ENCODE measurements at places on chromosomes 2 and 18. TPM values are rescaled to one million over a fixed set of nuclear protein-coding genes. Genes with fewer than 3 reads are reported as not detected.

IL1B gene
- total RNA-seq = not detected

CD302 gene
- 58.1 TPM for total RNA-seq

CLEC4F gene
- 2.6 TPM for total RNA-seq

TBR1 gene
- not detected for total RNA-seq

IL1F10 gene
- total RNA-seq = not detected

KCTD1 gene
- 1.2 TPM for total RNA-seq

EIF2AK3 gene
- total RNA-seq = 15.3 TPM

KCNG3 gene
- total RNA-seq = 0.41 TPM

ACADL gene
- total RNA-seq = 4.4 TPM

GALNT3 gene
- 0.29 TPM for total RNA-seq

IL1RL2 gene
- total RNA-seq = not detected

FAM237A gene
- not detected for total RNA-seq

ARL4C gene
- 15.6 TPM for total RNA-seq

GRCh38 chr2:216649574-216649973, 16.4 kb downstream of the IGFBP2 start:
- DNase-seq = no peak

DNA sequence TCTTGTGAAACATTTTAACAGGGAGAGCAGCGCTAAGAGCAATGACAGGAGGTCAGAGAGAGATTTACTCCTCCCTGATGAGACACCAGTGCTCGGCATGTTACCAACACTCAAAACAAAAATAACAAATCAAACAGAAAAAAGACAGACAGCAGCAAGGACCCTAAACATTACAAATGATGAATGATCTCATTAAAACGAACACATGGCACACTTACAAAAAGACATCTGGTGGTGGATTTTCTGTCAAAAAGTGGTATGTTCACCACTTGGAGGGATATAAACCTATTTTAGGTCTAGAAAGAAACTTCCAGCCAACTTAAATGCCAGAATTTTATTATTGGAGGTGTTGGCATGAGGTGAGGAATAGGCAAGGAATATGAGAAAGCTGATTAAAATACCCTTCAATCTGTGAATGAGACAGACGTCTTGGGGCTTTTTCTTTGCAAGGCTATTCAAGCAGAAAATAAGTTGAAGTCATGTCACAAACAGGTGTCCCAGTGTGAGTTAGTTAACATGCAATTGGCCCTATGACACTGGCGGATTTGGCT, 112.8 kb downstream of the PRELID3A start:
- peak; percentile 21 for DNase-seq

DNA sequence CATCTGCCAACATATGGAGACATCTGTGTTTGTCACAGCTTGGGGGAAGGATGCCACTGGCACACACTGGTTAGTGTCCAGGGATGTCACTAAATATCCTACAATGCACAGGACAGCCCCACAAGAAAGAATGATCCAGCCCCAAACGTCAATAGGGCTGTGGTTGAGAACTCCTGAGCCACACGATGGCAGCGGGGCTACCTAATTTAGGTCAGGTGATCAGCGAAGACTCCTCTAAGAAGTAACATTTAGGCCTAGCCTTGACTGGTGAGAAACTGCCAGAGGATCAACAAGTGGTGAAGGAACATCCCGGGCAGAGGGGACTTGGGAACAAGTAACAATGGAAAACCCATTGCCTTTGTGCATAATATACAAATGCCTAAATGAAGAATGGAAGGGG, 5.0 kb upstream of the TGIF1 start:
- no peak for DNase-seq

DNA sequence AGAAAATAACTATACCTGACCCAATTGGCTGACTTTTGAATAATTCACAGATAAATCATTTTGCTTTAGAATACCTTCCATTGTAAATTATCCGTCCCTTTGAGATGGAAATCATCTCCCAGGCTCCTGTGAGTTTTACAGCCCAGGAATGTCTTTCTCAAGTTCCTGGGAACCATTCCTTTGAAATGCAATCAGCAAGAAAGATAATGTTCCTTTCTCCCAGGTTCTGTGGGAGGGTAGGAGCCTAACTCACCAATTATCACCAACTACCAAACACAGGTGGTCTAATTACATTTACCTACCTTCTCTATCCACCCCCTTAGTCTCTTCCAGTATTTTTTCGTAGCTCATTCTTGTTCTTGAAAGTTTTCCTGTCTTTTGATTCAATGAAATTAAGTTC, 1016.0 kb downstream of the SOCS6 start:
- no peak for DNase-seq

GRCh38 chr2:175903384-175903936, 98.6 kb downstream of the LNPK start:
- no peak for DNase-seq

DNA sequence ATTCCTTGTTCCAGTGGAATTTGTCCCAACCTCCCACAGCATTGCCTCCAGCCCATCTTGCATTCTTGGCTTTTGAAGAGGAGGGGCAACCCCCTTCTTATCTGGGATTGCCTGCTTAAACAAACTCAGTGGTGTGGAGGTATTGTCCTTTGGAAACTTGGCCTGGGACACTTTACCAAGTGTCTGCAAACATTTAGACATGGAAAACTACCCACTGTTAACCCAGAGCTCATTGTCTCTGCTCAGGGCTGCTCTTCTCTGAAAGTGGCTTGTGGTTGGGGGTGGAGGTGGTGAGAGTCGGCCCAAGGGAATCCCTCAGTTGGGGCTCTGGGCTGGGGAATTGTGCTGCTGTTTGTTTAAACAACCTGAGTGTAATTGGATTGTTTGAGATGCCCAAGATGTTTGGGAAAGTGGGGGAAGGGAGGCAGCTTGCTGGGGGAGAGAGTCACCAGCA, 178.3 kb upstream of the GATA6 start:
- no peak for DNase-seq

- no peak for DNase-seq
Observed at GRCh38 chr18:72808680-72809079, 59.1 kb downstream of the NETO1 start.

DNA sequence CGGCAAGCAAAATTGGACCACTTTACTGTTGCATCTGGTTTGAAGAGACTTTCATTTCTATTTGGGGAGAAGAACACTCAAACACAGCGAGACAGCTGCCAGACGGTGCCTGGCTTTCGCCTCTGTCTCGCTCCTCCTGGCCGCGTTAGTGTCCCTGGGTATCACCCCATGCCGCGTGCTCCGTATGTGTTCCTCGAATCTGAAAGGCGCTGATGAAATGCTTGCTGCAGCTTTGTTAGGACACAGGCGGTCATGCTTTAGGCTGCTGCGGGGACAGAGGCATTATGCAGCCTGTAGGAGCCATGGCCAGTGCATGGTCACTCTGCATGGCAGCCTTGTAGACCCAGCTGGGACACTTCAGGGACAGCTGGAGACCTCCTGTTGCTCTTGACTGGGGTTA, 53.9 kb downstream of the LDLRAD4 start:
- no peak for DNase-seq

- DNase-seq = no peak
Observed at GRCh38 chr2:222643134-222643533, 12.8 kb downstream of the FARSB start.

- DNase-seq = no peak
Observed at GRCh38 chr2:184186436-184186835, 411.9 kb upstream of the ZNF804A start.

DNA sequence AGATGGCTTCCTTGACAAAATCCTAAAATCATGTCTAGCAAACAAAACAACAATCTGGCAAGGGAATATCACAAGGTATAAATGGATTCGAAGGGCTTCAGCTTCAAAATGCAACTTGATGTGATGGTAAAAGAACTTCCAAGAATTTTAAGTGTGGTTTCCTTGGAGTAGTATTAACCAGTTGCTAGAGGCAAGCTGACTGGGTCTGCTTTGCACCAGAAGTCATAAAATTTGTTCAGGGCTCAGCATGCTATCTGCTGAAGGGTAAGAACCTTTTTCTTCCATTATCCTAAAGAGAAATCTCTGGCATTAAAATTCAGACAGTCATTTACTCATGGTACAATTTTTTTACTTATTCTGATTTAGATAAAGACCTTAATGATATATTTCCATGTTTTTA, 516.7 kb downstream of the TXNL1 start:
- no peak for DNase-seq

GRCh38 chr18:25019931-25020330, 332.0 kb downstream of the ZNF521 start:
- DNase-seq = no peak

DNA sequence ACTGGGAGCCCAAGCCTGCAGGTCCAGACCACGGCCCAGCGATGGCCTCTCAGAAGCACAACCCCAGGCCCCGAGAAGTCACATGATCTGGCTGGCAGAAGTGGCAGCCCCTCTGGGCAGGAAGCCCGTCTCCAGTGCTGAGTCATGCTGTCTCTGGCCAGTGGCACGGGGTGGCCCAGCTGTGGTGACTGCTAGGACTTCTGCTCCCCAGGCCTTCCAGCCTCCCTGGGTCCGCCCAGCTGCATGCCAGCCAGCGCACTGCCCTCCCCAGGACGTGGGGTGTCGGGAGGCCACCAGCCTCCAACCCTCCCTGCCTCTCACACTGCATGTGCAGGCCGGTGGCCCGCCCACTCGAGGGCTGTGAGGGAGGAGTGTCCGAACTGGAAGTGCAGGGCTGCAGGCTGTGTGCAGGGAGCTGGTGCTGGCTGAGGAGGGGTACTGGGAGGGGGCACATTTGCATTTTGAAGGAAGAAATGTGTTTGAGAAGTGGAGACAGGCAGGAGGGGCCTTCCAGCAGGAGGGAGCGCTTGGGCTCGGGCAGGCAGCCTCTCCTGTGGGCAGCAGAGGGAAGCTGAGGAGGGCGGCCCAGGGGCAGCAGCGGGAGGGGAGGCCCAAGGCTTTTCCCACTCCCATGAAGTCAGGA, 17.0 kb upstream of the HPCAL1 start:
- peak; percentile 57 for DNase-seq

GRCh38 chr2:142944264-142944663, 66.8 kb downstream of the KYNU start:
- no peak for DNase-seq

DNA sequence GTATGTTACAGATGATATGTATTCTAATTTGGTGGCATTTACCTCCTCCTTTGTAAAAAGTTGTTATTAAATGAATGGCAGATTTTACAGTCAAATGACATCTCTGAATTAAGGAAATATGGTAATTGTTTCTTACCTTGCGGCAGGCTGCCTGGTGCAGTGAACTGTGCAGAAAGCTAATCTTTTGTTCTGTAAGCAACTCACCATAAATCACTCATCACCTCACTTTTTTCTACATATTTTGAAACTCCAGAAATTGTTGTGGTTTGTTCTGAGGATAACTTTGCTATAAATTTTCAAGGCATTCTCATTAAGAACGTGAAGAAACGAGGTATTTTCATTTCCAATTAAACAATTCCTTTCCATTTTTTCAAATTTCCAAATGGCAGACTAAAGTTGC, 52.7 kb downstream of the ST6GAL2 start:
- DNase-seq = no peak

- DNase-seq = no peak
Observed at GRCh38 chr2:197809064-197809463, 4.7 kb downstream of the PLCL1 start.

GRCh38 chr2:43123981-43124686, 102.3 kb downstream of the ZFP36L2 start:
- no peak for DNase-seq

DNA sequence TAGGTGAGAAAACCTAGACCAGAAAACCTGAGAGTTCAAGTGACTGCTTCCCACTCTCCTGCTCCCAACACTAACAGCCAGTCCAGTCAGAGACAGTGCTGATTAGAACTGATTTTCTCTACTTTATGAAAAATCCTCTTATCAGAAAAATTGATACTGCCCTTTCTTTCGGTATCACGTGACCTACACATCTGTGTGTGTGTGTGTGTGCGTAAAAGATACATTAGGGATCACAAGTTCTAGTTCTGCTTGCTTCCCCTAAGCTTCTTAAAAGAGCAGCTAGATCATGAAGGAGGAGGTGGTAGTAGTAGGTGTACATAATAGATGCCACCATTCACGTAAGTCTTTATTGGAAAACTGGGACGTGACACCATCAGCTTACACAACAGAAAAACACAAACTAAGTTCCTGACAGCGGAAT, 1.5 kb downstream of the ARL5A start:
- DNase-seq = no peak

DNA sequence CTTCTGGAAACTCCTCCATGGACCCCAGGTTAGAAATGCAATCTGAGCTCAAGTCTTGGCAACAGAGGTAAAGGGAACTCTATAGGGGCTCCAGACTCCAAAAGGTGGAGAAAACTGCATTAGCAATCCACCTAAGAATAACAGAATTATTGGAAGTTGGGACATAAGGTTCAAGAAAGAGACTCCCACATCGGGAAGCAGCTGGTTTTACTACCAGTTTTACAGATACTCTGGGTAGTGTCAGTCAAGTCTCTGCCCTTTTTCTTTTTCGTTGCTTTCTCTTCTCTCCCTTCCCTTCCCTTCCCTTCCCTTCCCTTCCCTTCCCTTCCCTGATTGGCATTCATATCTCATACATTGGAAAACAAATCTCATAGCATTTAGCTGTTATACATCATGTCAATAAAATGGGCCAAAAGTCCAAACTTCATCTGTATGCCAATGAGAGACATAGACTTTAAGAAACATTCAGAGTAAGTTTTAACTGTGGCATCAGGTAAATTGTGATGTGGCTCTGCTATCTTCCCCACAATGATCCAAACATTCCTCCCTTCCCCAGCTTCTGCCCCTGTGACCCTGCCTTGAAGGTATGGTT, 166.7 kb downstream of the KCNE4 start:
- no peak for DNase-seq

DNA sequence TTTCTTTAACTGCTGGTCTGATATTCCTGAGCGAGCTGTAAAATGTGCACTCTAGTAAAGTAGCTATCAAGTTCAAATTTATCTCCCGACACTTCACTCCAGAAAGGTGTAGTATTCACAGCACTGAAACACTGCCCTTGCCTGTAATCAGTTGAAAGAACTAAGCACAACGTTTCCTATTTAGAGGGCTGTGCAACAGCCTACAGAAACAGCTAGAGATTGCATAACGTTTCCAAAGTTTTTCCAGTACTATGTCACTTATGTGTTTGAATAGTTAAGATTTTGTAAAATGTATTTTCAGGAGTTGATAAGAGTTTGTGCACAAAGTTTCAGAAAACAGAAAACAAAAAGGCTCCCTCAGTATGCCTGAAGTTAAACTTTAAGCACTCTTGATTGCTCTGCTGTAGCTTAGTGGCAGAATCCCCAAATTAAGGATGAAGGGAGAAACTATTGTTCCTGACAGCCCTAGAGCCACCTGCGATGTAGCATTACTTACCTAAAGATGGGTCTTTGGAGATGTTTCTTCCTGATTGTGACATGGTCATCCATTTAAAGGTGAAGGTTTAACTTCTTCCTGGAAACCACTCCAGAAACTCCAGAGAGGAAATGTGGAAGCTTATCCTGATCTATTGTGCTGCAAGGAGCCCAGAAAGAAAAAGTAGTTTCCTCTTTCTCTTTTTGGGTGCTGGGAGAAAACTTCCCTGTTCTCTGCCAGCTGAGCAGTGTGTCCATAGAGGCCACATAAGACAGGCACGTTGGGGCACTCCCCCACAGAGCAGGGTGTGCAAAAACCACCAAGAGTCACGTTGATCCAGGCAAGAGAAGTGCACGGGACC, 536 bp downstream of the PDE1A start:
- peak; percentile 21 for DNase-seq

GRCh38 chr2:106575955-106576354, 88.8 kb downstream of the CD8B2 start:
- DNase-seq = peak; percentile 76

GRCh38 chr2:205148755-205149154, 533.5 kb upstream of the NRP2 start:
- no peak for DNase-seq

- no peak for DNase-seq
Observed at GRCh38 chr18:9846162-9846925, 39.4 kb upstream of the TXNDC2 start.
